ENCODE measurements at places on chromosomes 3 and 15.
A peak's percentile ranks its signal among the peaks of the same experiment; 100 is the strongest.

- DNase-seq: peak; percentile 46
Observed at GRCh38 chr3:195250473-195251251, 20.3 kb downstream of the XXYLT1 start.

DNA sequence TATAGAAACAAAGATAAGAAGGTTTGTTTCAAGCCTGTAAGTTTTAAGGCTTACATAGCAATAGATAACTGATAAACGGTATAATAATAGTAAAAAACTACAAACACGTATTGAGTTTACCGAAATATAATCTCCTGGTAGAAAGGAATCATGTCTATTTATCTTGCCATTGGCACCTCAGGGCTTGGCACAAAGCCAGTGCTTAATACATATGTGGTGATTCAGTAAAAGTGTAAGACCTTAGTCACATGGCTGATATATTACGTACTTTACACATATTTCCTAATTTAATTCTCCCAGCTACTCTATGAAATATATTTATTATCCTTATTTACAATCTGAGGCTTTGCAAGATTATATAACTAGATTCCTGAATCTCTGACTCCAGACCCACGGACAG lies 32.0 kb upstream of the SLCO3A1 start:
- no peak for DNase-seq

DNA sequence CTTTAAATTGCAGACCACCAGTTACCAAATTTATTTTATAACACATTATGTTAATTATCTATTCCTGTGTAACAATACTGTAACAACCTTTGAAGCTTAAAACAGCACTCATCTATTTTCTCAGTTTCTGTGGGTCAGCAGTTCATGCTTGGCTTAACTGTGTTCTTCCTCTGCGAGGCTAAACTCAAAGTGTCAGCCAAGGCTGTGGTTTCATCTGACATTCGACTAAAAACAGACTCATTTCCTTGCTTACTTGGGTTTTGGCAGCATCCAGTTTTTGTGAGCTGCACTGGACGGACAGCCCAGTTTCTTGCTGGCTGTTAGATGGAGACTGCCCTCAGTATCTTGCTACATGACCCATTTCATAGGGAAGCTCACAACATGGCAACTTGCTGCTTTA lies 247.3 kb upstream of the KCNH8 start:
- no peak for DNase-seq

DNA sequence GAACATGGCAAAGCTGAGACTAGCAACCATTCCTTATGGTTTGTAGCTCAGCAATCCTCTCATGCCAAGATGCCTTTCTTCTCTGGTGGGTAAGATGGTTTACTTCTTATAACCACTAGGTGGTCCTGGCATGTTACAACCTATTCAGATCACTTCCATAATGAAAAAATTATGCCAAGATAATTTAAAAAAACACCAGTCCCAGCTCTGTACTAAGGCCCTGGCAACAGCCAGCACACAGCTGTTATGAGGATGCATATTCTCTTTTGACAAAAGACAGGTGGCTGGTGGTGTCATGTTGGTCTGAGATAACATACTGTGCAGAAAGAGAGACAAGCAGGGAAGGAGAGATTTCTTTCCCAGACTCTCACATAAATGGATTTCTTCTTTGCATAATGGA lies 65.7 kb upstream of the FRMD4B start:
- peak; percentile 8 for DNase-seq

GRCh38 chr3:149203758-149204157 lies 17.9 kb downstream of the CP start:
- no peak for DNase-seq

DNA sequence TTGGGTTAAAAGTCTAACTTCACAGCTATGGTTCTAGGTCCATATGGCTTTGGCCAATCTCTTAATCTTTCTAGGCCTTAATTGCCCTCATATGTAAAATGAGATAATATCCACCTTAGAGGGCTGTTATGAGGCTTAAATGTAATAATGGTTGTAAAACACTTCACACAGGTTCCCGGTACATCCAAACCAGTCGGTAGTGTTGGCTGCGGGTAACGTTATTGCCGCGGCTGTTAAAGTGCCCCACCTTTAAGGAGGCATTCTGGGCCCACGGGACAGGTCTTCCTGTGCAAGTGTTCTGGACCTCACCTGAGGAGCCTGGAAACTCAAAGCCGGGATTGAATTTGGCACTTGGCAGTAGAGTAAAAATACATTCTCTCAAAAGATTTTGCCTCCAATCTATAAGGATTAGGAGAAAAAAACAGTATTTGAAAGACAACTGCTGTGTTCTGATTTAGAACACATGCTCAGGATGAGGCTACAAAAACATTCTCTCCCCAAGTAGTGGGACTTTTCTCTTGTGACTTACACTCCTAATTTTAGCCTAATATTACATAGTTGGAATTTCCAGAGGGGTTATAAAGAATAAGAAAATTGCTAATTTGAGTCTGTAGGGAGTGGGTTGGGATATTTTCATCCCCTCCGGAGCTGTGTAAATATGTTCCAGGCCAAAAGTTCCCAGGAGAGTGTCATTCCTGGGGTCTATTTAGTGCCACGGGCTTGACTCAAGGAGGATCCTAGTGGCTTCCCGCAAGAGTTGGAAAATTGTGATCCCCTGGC lies 44.9 kb upstream of the TSEN2 start:
- DNase-seq: no peak
